ENCODE measurements at places on chromosomes 3 and 15. TPM values are rescaled to one million over a fixed set of nuclear protein-coding genes. Genes with fewer than 3 reads are reported as not detected.
A peak's percentile ranks its signal among the peaks of the same experiment; 100 is the strongest.

NME9 gene
- not detected for total RNA-seq

GOLGA6D gene
- not detected for total RNA-seq

PCOLCE2 gene
- 205 TPM for total RNA-seq

SGO1 gene
- total RNA-seq: 10.6 TPM

LSAMP gene
- 0.16 TPM for total RNA-seq

ALG1L2 gene
- total RNA-seq: not detected

FOXB1 gene
- not detected for total RNA-seq

- DNase-seq: no peak
Observed at GRCh38 chr15:68957696-68958095, 27.4 kb downstream of the SPESP1 start.

GRCh38 chr15:52528564-52529340, at the start of gene MYO5A:
MYO5A (minus strand) TSS chr15:52528880; CDS start chr15:52528806, 74 bp downstream.
- peak; percentile 73 for DNase-seq

DNA sequence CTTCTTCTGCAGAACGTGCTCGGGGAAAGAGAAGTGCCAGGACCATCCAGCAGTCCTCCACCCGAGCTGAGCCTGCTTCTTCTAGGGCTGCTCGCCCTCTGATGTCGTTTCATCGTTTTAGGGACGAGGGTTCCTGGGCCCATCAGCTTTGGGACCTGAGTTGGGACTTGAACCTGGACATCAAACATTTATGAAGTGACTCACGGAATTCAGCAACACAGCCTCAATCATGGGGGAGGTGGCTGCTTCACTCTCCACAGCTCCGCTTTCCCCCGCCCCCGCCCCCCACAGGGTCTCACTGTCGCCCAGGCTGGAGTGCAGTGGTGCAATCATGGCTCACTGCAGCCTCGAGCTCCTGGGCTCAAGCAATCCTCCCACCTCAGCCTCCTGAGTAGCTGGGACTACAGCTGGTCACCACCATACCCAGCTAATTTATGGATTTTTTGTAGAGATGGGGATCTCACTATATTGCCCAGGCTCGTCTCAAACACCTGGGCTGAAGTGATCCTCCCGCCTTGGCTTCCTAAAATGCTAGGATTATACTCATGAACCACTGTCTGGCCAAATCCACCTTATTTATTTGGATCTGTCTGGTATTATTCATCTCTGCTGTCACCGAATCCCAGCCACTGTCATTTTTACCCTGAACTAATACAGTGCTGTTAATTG, 725 bp upstream of the SCAMP2 start:
- no peak for DNase-seq

GRCh38 chr3:48952510-48953118, 34.0 kb downstream of the ARIH2 start:
- no peak for DNase-seq

DNA sequence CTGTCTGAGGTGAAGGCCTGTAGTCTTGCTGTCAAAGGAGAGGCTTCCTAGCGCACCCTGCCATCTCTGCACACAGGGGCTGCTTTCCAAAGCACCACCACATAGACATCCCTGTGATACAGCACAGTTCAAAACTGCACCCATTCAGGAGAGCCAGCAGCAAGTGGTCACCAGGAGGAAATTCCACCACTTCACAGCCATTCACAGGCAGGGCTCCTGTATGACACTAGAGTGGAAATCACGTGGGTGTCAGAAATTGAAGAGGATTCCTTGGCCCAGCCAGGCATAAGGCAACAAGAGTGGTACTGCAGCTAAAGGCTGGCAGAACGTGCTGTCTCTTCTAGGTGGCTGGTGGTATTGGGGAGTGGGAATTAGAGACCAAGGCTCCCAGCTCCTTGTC, 102.8 kb downstream of the RFTN1 start:
- no peak for DNase-seq

- no peak for DNase-seq
Observed at GRCh38 chr15:85886309-85886811, 91.6 kb upstream of the KLHL25 start.

DNA sequence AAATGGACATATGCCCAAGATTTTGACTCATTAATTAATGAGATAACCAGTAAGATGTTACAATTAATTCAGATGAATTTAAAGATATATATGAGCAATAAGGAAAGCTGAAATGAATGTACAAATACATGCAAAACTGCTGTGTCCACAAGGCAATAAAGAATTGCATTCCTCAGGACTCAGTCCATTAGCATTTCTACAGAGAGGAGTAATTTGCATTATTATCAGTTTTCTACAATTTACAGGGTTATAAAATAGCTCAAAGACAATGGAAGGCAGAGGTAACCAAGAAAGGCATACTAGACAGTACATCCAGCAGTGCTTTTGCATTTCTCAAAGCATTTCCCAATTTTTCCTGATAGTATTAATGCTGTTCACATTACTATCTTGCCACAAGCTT, 377.1 kb upstream of the GOLIM4 start:
- DNase-seq: no peak

DNA sequence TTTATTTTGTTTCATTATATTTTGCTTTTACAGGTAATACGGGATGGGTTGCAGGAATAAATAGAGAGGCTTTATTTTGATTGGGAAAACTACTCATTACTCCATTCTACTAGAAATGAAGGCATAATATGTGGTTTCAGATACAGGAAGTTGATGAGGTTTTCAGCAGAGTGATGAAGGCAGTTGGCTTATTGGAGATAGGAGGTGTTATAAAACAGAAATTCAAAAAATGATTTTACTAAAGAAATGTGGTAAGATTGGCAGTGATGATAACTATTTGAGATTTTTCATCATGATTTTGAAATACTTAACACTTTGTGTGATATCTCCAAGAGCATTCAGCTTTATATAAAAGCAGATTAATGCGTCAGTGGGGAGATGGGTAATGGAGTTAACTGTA, 1445.7 kb upstream of the CADM2 start:
- no peak for DNase-seq

GRCh38 chr3:72538070-72538745, 310.0 kb downstream of the SHQ1 start:
- DNase-seq: no peak

GRCh38 chr3:129722527-129722926, 116.1 kb upstream of the PLXND1 start:
- no peak for DNase-seq

DNA sequence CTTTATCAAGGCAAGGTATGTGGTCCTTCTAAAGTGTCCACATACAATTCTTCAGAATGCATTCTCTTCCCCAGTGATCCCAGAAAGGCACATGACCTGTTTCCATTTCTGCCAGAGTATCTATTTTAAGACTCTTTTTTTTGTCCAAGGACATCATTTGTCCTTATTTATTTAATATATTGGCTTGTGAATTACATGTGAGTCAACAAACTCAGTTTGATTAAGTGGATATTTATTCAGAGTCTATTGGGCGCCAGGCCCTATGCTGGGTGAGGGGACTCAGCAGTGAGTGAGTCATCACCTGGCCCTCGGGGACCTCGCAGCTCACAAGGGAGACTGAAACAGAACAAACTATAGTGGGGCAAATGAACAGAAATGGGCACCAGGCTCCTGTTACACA, 136.8 kb downstream of the SNRK start:
- DNase-seq: peak; percentile 38

- DNase-seq: no peak
Observed at GRCh38 chr15:92714077-92714476, 58.5 kb upstream of the FAM174B start.

- DNase-seq: no peak
Observed at GRCh38 chr3:18077128-18077840, 334.9 kb upstream of the TBC1D5 start.

- no peak for DNase-seq
Observed at GRCh38 chr3:82353306-82354171, 592.1 kb upstream of the GBE1 start.
